Activated CD8-positive, alpha-beta memory T cell treated with anti-CD3 and anti-CD28 coated beads for 1 hour (primary cell): ENCODE measurements at places on chromosomes 16 and 17.
A peak's percentile ranks its signal among the peaks of the same experiment; 100 is the strongest.

DNA sequence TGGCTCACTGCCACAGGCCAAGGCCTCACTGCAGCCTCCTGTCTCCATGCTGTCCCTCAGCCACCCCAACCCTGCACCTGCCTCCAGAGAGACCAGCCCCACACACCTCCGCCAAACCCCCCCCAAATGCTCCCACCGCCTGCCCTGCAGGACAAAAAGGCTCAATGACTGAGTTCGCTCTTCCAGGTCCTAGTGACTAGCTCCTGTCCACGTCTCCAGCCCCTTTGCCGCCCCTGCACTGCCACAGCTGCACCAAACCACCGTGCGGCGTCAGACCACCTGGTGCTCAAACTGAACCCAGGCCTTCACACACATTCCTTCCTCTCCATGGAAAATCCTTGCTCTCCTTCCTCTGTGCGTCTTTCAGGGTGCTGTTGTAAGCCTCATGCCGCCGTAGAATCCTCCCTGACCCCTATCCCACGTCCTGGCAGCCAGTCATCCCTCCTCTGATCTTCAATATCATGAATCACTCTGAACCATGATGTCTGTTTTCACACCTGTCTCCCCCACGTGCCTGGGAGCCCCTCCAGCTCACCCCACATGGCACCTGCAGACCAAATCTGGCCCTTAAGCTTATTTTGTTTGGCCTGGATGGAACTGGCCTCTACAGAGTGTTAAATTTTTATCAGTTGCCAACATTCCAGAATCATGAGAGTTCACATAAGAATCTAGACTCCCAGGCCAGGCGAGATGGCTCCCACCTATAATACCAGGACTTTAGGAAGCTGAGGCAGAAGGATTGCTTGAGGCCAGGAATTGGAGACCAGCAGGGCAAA is 4.3 kb upstream of the GSG1L start:
- no peak for DNase-seq

- DNase-seq, result no peak
Observed at GRCh38 chr17:68784431-68784830, 170.8 kb downstream of the ABCA8 start.

- DNase-seq, result no peak
Observed at GRCh38 chr17:45116434-45117016, 15.8 kb downstream of the PLCD3 start.

- no peak for DNase-seq
Observed at GRCh38 chr16:56436258-56436657, 10.9 kb upstream of the AMFR start.

GRCh38 chr16:20383106-20384029 is 21.2 kb downstream of the PDILT start:
- DNase-seq, result no peak

GRCh38 chr16:1972490-1972877 is 631 bp downstream of the TBL3 start:
- no peak for DNase-seq

DNA sequence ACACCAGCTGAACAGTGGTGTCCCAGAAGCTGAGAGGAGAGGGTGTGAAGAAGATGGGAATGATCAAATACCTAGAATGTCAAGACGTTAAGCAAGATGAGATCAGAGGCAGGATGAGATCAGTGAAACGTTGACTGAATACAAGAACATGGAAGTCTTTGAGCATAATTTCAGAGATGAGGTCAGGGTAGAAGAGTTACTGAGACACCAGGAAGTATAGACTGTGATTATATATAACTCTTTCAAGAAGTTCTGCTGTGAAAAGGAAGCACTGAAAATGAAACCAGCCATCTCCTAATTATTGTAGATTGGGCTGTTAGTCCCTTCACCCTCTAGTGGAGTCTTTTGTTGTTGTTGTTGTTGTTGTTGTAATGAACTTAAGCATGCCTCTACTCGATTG is 9.1 kb downstream of the SHCBP1 start:
- no peak for DNase-seq

GRCh38 chr16:87960852-87961251 is 9.6 kb downstream of the BANP start:
- DNase-seq, result no peak

DNA sequence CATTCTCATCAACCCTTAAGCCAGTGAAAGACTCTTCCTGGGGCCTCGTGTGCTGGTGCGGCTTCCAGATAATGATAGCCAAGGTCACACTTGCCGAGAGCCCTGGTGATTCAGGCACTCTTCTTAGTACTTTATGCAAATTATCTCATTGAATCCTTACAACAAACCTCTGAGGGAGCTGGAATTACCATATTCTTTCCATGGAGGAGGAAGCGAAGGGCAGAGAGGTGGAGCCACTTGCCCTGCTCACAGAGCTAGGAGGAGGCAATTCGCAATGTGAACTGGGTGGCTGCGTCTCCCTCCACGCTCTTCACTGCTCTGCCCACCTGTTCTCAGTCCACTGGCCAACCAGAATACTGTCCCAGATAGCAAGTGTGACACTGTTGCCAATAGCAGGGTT is 409.7 kb downstream of the SNX29 start:
- DNase-seq, result no peak

DNA sequence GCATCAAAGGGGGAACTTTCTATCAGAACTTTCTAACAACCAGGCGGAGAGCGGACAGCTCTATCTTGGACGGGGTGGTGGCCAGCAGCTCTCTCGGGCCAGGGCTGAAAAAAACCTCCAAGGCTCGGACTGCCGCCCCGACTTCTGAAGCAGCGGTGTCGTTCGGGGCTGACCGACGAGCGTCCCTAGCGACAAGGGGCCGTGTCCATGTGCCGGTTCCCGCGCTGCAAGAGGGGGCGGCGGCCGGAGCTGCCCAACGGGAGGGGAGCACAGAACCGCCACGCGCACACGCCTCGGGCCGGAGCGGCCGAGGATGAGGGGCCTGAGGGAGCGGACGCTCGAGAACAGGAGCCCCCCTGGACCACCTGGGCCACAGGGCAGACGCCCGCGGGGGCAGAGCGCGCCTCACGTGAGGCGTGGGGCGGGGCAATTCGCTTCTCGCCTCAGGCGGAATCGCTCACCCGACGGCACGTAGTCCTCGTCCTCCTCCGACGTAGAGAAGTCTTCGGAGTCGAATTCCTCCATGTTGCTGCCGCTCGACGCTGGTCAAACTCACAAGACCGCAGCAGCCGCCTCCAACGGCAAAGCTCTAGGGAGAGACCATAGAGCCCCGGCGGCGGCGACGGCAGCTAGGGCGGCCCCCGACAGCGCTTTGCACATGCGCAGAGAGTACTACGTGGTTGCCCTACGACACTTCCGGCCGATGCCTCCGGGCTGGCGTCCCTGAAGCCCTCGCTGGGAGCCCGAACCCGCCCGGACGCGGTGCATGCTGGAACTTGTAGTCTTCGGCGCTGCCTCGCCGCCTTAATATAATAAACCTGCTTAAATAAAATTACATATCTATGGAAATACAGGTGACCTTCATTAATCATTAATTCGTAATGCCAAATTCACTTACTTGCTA is at the start of gene CFDP1:
Gene CFDP1 (minus strand): TSS at position 676 of the 904 bp plus-strand sequence. CDS start 151 bp downstream, at position 525.
- peak; percentile 91 for DNase-seq

- DNase-seq, result peak; percentile 61
Observed at GRCh38 chr17:8630802-8631553, 453 bp upstream of the MYH10 start.

DNA sequence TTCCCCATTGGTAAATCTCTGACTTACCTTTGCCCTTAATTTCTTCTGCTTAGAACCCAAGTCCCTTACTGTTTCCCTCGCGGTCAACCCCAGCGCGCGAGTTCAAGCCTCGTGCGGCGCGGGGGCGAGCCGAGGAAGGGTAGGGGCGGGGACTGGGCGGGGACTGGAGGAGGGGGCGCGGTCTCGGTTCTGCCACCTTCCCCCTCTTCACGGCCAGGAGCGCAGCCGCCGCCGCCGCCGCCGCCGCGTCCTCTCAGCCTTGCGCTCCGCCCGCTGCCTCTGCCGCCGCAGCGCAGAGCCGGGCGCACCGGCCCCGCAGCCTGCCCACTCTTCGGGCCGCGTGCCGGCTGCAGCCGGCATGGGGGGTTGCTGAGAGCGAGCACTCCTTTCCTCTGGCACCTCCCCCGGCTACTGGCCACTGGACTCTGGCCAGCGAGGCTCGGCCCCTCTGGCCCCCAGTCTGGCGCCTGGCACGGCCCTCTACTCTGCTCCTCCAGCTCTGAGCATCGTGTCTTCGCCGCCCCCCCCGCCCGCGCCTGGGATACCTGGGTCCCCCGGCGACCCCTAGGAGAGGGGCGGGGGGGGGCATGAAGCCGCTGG is at the start of gene RAPGEFL1:
Gene RAPGEFL1 (plus strand): TSS at position 196 of the 600 bp plus-strand sequence. CDS start 392 bp downstream, at position 588.
- DNase-seq, result peak; percentile 49

DNA sequence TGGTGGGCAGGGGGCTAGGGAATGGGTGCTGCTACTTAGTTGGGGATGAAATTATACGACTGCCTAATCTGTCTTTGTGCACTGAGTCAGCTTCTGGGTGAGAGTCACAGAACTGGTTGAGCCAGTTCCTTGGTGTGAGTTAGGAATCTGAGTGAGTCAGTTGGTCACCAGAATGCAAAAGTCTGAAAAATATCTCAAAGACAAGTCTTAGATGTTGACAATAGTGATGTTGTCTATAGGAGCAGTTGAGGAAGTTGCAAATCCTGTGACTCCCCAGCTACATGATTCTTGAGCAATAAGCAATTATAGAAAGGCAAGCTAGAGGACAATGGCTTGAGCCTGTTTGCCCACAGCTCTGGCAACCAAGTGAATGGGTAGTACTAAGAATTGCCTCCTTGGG is 399.2 kb downstream of the CNTNAP4 start:
- no peak for DNase-seq

DNA sequence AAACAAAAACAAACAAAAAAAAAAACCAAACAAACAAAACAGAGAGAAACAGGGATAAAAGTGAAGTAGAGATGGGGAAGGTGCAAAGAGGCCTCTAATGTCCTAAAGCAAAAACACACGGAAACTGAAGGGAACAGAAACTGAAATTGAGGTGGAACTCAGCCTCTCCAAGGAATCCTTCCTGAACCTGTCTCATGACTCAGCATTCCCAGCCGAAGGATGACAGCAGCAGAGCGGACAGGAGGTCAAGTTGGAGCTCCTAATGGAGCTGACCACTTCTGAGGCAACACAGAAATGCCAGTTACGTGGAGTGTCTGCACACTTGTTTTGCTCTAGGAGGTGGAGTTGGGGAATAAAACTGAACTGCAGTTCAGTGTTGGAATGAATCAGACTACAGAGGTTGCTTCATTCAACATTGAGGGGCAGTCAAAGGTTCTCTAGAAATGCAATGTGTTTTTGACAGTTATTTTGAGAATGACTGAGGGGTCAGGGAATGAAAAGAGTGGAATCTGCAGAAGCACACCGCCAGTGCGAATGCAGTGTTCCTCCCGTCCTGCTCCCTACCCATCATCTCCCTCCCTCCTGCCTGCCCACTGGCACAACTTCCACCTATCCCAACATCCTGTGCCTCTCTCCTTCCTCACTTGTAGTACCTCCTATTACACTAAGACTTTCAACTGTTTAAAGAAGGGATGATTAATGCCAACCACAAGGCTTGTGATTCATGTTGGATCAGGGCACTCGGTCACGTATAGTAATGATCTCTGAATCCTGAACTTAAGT is 6.3 kb downstream of the UBE2O start:
- DNase-seq, result no peak

- no peak for DNase-seq
Observed at GRCh38 chr17:76161619-76162266, 20.7 kb upstream of the FOXJ1 start.

DNA sequence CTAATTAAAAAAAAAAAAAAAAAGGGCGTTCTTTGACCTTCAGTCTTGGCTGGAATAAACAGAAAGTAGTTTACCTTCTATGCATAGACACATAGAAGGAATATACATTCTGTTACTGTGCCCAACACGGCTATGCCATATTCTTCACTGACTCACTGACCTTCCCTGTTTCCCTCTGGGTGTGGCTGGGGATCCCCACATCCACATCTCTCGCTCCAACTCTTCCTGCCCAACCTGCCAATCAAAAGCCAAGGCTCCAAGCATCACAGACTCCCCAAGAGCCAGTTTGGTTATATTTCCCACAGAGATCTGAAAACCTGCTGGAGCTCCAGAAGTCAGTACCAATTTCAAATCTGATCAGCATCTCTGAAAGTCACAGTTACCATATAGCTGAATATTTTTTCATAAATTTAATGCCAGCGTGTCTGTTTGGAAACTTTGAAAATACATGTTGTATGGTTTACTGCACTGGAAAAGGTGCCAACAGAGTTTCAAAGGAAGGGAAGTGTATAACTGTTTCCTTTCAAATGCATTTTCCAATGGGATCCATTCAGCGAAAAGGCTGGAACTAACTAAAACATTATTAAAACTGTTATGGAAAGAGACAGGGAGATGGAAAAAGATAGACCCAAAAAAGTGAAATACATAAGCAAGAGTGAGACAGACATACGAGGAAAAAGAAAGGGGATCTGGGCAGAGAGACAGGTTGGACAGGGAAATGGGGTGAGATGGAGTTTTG is 91.8 kb downstream of the SMG6 start:
- no peak for DNase-seq

DNA sequence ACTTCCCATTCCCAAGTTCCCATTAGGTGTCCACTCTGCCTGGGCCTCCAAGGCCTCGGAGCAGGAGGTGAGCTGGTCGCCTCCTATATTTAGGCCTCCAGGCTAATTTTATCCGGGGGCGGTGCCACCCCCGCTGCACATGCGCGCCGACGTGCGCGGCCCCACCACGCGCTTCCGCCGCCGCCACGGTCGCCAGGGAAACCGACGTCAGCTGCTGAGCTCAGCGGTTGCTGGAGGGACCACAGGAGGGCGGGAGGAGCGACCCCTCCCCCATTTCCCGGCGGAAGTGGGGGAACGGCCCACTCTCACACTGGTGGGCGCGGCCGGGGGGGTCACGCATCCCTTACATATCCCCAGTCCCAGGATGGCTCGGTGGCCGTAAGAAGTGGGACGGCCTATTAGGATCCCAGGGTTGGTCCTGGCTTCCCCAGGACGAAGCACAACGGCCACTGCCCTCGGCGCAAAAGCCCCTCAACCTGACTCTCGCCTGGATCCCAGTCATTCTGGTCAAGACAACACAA is 1.0 kb downstream of the PER1 start:
- DNase-seq, result peak; percentile 88

DNA sequence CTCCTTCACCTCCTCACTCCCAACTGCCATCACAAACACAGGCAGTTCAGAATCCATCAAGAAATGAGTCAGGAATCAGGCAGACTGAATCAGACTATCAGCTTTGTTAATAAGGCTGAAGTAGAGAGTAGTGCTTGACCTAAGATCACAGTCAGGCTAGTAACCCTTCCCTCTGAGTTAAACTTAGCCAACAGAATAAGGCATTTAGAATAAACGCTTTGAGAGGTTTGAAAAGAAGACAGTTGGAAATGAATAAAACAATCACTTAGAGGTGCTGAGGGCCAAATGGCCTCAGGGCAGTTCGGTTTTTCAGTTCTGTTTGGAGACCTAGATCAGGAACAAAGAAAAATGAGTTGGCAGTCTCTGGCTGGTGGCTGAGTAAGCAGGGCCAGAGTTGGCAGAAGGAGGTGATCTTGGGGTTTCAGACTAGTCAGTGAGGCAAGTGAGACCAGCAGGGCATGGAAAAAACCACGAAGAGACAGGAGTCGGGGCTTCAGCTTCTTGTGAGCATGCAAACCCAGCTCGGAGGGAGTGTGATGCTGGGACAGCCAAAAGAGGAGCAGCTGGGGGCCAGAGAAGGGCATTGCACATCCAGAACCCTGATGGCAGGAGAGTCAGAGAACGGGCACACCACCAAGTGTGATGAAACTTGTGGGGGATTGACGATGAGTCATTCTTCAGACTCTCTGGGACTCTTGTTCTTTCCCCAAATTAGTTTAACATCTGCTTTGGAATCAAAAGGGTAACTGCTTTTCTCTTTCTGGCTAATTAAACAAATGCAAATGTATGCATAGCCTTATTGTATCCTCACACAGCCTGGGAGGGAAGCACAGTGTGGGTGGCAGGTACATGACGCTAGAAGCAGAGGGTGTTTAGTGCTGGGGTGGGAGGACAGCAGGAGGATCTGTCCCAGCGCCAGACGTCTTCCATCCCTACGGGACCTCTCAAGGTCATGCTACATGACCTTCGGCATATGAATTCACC is 54.8 kb downstream of the SPECC1 start:
- DNase-seq, result no peak
